ENCODE measurements at places on chromosomes 2 and 18.
A peak's percentile ranks its signal among the peaks of the same experiment; 100 is the strongest.

DNA sequence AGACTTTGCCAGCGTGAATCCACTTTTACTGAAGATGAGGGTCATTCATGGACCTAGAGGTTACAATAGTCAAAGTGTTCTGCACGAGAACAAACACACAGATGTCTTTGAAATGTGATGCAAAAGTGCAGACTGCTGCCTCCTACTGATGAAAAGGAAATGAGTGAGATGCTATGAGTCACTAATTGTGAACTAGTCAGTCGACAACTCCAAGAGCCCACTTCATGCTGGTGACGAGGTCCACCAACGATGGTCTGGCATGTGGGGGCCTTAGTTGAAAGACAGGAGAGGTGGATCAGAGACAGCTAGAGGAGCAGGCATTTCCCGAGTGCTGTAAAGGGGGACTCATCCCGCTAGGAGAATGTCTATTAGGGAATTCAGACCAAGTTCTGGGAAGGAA is 17.1 kb upstream of the ZNF236 start:
- peak; percentile 35 for DNase-seq

GRCh38 chr2:171432969-171433762 is 624 bp downstream of the METTL8 start:
- DNase-seq, result peak; percentile 23

DNA sequence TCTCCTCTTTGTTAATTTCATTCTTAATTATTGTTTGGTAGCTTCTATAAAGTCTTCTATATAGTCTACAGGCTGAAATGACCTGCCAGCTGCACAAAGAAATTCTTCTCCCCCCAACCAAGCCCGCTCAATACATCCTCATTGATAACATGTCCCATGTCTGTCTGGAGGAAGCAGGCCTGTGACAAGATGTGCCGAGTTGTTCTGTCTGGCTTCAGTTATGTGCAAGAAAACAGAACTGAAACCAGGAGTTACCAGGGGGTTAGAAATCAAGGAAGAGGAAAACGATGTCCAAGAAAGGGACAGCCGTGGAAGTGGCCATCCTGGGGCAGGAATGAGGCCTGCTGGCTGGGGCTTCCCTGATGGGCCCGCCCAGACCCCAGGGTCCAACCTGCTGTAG is 57.6 kb downstream of the MTCL1 start:
- no peak for DNase-seq

GRCh38 chr2:122319539-122320132 is 564.2 kb downstream of the TSN start:
- DNase-seq, result no peak

GRCh38 chr2:100835006-100835659 is 15.2 kb downstream of the NPAS2 start:
- DNase-seq, result no peak

GRCh38 chr2:119856469-119856901 is 96.8 kb downstream of the PTPN4 start:
- DNase-seq, result no peak

DNA sequence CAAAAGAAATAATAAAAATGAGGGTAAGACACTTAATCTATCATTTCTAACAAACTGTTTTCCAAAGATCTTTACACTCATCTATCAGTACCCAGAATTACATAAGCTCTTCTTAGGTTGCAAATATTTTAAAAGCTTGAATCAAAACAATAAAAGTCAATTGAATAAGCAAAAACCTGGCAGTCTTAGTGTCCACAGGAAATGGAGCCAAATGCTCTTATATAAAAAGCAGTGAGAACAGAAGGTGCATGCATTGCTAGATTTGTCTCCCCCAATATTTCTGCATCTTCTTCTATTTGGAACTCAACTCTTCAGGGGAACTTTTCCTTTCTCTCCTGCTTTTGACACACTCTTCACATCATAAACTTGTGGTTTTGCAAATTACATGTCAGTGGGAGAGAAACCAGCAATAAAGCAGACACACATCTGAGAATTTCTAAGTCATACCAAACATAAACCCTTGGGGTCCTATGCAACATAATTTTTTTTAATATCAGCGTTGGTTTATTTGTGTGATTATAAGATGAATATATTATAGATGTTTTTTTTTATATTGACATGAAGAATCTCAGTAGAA is 343.9 kb upstream of the ACVR2A start:
- no peak for DNase-seq

DNA sequence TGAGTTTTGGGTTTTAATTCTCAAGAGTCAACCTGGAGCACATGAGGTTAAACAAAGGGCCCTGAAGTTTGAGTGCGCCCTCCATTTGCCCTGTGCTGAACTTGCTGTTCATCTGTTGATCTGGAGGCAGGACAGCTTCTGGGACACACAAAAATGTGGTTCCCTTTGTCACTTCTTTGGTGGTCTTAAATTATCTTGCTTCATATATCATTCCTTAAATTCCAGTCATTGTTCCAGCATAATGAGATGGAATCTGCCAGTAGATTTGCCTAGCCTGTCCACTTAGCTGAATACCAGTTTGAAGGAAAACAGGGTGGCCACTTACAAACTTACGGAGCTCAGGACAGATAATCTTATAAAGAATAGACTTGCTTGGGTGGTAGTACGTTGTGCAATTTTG is 916 bp downstream of the CETN1 start:
- DNase-seq, result peak; percentile 61

DNA sequence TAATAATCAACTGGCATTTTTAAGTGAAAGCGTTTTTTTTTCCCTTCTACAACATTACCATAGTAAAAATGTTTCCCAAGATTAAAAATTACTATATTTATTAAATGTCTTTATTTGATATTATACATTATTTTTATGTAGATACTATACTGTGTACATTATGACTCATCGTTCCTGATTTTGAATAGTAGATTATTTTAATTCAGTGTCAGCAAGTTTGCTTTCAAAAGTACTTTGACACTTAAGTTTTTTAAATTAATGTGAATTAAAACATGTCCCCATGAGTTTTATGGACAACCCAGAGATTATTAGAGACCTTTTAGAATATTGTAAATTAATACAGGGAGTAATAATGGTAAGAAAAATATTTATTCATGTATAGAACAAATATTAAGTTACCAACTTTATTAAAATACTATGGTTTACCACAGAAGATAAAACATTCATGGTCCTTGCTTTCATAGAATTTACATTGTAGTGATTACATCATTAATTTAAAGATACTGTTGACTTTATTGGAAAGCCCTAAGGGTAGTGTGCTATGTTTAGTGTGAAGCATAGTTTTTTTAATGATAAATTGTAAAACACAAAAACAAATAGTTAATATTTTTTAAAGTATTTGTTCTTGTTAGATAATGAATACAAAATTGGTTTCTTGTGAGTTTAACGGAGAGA is 21.9 kb downstream of the DYNC1I2 start:
- no peak for DNase-seq

DNA sequence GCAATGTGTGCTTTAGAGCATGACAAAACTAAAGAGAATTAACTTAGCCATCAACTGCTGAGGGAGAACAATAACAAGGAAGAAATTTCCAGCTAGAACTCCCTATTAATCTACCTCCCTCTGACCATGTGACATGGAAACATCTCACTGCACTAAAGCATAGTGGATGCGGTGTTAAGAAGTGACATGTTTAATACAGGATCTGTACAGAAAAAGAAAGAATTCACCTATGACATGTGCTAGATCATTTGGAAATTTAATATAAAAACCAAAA is 202.3 kb upstream of the KLHL14 start:
- DNase-seq, result no peak

- DNase-seq, result peak; percentile 51
These were observed 64.5 kb downstream of the LYPD6 start for GRCh38 chr2:149394864-149395263.

- no peak for DNase-seq
These were observed 27.4 kb downstream of the APCDD1 start for GRCh38 chr18:10481831-10482230.

- no peak for DNase-seq
These were observed 277.1 kb downstream of the PIEZO2 start for GRCh38 chr18:10872304-10872703.

GRCh38 chr2:18536100-18536499 is 24.4 kb downstream of the RDH14 start:
- peak; percentile 78 for DNase-seq

DNA sequence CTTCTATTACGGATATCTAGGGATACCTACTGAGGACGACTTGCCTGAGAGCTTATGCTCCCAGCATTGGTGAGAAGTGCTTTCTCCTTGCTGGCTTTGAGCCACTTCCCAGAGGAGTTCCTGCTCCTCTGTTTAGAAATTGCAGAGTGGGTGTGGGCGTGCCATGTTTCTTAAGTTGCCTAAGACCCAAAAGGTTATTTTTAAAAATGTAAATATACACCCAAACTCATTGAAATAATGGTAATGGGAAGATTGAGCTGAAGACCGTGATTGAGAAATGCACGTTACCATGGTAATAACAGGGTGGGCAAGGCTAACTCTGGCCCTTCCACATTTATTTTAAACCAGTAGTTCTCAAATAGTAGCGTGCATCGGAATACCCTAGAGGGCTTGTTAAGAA is 17.2 kb upstream of the TMEM200C start:
- no peak for DNase-seq

DNA sequence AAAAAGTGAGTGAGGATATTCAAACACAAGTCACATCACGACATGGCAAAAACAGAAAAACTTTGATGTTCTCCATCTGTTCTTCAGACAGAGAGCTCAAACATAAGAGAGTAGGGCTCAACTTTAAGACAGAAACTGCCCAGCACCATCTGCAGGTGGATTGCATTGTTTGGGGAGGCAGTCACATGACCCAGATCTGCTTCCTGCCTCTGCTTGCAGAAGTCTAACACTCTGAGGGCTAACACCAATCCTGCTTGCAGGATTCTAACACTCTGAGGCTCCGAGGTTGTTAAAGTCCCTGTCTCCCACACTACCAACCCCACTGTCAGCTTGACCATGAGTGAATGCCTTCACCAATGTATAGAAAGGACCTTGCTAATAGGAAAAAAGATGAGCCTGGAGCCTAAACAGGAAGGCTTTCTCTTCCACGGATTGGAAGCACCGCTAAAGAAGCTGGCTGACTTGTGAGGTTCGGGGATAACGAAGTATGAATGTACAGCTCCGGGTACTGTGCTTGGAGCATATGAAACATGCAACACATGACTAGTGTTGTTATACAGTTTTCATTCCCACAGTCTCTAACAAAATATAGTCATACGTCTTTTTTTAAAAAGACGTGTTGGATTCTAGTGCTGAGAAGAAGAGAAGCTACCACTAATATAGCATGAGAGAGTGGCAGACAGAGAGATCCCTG is 176.6 kb upstream of the CREB1 start:
- DNase-seq, result no peak

GRCh38 chr18:48820483-48821250 is 130.1 kb downstream of the SMAD7 start:
- DNase-seq, result no peak

DNA sequence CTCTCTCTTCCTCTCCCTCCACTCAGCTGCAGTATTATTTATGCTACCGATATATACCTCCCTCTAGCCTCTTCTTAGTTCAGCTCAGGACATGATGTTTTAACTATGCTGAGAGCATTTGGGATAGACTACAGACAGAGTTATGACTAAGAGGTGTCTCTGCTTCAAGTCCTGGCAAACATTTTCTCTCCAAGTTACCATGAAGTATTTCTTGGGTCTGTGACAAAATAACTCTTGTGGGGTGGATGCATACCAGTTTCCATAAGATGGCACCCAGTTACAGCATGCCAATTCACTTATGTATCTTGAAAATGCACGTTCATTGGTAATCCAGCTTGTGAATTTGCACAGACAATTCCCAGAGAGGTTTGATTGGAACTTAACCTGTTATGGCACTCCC is 737.6 kb downstream of the SLC4A3 start:
- DNase-seq, result peak; percentile 52

DNA sequence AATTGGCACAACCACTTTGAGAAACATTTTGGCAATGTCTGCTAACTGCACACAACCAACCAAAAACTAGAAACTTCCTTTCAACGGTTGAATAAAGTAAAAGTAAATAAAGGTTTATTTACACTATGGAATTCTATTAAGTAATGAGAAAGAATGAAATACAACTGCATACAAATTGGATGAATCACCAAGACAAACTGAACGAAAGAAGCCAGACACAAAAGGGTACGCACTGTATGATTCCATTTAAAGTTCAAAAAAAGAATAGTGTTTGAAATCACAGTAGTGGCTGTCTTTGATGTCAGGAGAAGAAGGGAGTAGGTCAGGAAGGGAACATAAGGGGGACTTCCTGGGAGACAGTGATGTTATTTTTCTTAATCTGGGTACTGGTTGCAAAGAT is 46.5 kb upstream of the SULT1C3 start:
- DNase-seq, result no peak

- DNase-seq, result peak; percentile 91
These were observed 519.3 kb upstream of the ID2 start for GRCh38 chr2:8162552-8162951.

- peak; percentile 11 for DNase-seq
These were observed 10.2 kb upstream of the EIF2AK3 start for GRCh38 chr2:88637464-88637863.

DNA sequence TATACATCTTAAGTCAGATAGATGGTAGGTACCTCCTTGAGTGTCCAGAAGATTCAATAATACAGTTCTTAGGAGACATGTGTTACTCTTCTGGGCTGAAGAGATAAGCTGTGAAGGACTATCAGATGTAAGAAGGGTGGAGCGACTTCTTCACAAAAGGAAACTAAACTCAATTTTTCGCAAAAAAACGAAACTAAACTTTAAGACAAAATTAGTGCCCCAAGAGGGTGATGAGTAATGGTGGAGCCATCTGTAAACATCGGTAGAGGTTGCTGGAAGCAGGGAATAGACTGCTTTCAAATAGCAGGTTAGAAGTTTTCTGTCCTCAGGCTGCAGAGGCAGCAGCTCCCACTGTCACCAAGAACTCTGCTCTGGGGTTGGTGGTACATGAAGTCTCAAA is 111.6 kb upstream of the TACR1 start:
- DNase-seq, result peak; percentile 31

DNA sequence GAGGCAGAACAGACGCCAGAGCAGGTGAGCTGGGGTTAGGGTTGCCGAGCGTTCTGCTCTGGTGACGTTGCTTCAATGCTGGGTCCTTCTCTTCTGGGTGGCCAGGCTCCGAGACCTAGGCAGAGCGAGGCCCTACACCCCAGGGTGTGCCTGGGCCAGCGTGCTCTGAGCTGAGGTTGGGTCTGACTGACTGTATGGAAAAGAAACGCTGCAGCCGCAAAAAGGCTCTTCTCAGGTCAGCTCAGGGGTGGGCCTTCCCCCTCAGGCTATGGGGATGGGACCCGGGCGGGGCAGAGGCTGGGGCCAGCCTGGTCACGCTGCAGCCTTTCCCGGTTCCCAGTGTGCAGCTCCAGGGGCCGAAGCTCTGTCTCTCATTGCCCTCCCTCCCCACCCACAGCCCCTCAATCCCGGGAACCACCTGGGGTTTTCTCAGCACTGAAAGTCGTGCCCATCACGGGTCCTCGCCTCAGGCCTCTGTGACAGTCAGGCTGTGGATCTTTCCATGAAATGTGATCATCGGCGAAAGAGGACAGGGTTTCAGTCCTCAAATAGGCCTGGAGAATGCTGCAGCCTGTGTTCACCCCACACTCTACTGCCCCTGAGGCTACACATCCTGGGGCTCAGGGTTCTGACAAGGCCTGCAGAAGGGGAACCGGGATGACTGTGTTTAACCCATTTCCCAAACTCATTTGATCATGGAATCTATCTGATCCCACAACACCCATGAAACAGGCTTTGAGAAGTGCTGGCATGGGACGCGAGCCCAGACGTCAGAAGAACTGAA is 19.4 kb downstream of the CYP26B1 start:
- no peak for DNase-seq
